Ammon's horn (tissue), 1 donor: ENCODE measurements at places on chromosomes 13 and 19.

GRCh38 chr13:102700088-102701031, 5.5 kb upstream of the METTL21C start:
- no peak for DNase-seq

DNA sequence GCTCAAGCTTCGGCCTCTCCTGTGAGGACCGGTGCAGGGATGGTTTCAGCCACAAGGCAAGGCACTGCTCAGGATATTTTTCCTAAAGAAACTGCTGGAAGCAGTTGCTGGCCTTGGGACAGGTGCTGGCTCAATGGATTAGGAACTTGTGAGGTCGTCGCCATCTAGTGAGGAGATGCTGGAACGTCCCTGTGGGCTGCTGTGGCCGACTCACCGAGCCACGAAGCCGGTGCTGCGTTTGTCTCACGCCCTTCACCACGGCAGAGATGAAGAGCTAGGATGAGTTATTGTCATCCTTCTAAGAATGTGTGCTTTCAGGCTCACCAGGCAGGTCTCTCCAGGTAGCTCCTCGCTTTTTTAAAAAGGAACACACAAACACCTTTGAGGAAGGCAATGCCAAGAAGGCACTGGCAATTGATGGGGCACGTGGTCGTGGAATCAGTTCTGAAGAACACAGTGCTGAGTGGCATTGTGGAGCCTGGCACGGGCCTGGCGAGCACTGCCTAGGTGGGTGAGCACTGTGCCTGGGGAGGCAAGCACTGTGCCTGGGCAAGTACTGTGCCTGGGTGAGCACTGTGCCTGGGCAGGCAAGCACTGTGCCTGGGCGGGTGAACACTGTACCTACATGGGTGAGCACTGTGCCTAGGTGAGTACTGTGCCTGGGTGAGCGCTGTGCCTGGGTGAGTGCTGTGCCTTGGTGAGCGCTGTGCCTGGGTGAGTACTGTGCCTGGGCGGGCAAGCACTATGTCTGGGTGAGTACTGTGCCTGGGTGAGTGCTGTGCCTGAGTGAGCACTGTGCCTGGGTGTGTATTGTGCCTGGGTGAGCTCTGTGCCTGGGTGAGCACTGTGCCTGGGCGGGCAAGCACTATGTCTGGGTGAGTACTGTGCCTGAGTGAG, 140.4 kb downstream of the TEX29 start:
- DNase-seq, result peak; percentile 90

DNA sequence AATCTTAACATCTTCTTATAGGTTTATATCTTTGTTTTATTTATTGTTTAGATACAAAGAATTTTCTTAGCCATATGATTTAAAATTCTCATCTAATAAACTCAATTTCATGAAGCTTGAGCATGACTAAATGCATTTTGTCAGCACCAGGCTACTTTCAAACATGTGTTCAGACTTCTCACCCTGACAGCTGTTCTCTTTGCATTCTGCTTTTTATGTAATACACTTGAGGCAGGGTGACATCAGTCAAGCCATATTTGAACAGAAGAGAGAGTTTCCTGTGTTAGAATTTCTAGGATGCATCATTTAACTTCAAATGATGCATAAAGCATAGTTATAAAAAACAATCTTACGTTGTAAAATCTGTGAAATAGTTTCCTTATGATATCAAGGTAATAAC, 1295.1 kb upstream of the PCDH20 start:
- DNase-seq, result no peak

DNA sequence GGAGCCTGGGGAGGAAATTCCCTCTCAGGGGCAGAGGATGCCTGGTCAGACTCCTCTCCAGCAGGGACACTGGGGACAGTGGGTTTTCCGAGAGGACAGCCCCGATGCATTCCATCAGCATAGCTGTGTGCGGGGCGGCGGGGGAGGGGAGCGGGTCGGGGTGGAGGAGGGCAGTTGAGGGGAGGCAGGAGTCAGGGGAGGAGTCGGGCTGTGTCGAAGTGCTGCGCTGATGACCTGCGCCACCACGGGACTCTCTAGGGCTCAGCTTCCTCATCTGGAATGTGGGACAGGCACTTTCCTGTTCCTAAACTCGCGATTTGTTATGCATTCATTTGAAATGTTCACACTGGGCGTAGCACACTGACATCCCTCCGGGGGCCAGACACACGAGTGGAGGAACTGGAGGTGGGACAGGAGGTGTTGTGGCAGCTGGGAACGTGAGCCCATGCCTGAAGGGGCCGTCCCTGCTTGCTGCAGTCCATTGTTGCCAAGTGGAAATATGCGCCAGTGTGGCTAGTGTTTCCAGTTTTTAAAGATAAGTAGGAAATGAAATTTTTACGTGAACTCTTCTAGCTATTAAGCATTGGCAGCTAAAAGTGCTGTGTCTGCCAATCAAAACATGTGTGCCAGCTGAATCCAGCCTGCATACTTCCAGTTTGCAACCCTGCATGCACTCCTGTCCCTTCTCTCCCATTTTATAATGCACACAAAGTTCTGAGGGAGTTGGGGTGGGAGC, 43.3 kb downstream of the FLT1 start:
- no peak for DNase-seq

- DNase-seq, result no peak
These were observed 20.3 kb downstream of the C13orf46 start for GRCh38 chr13:113953561-113953960.

DNA sequence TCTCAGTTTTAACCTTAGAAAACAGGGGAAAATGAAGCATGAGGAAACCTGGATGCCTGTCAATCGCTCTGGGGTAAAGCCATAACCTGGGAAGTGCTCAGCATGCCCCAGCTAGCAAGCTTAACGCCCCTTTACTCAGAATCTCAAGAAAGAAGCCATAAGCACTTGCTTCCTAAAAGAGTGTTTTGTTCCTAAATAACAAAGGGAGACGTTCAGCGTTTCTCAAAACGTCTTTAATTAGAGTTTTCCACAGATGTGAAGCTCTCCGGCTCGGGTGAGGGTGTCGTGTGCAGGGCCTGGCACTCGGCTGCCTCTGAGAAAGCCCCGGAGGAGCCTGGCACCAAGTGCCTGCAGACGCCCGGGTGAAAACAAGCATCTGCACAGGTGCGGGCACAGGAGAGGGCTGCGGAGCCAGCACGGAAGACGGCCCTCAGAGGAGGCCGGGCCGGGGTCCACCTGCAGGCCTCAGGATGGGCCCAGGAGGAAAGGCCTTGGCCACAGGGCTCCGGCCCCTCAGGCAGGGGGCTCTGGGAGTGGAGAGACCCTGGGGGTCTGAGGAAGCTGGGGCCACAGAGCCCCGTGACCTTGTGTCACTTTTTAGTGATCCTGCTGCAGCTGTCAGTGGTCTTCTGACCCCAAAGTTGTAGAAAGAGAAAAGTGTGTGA, 6.2 kb downstream of the GAS6 start:
- DNase-seq, result no peak

- no peak for DNase-seq
These were observed 594 bp downstream of the ZNF146 start for GRCh38 chr19:36215276-36216123.

DNA sequence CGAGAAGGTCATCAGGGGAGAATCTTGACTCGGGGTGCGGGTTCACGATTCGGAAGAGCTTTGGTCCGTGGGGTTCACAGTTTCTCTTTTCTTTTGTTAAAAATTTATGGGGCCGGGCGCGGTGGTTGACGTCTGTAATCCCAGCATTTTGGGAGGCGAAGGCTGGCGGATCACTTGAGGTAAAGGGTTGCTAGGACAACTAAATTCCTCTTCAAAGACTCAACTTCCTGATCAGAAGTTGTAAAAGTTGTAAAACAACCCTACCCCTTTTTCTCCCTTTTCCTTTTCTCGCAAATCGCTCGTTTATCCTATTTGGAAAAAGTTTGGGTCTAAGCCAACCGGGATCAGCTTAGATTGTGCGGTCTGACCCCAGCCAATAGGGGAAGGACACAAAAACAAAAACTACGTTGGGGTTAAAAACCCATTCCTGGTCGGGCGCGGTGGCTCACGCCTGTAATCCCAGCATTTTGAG, 673 bp downstream of the ZNF486 start:
- DNase-seq, result no peak

DNA sequence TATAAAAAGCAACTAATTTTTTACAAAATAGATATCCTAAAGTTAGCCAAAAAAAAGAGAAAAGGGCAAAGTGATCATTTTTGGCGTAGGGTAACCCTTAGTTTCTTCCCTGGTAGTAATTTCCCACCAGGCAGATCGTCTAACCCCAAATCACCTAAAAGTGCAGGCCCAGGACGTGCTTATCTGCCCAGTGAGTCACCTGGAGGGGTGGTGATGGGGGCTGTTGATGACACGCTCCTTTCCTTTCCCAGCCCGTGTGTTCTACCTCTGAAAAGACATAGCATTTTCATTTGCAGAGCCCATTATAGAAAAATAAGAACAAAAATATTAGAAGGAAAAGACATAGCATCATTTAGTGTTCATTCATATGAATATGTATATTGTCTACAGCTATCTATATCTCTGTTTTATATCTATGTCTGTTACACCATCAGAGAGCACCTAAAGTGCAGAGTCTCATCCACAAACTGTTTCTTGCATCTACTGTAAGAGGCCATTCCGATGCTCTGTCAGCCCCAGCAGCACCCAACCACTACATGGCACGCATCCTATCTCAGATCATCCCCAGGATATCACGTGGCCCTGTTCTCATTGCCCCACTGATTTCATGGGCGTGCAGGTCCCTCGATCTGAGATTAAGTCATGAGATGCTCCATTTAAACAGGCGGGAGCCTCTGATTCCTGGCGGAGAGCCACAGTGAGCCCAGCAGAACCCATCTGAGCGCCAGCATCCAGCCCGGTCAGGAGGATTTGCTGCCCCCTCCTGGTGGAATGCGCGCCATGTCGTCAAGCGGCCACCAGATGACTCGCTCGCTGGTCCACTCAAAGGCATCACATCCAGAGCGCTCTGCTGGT, 8.5 kb upstream of the LILRB3 start:
- DNase-seq, result peak; percentile 90
